Motor neuron (in vitro differentiated cells): ENCODE measurements at places on chromosomes 2 and 18.
A peak's percentile ranks its signal among the peaks of the same experiment; 100 is the strongest.

DNA sequence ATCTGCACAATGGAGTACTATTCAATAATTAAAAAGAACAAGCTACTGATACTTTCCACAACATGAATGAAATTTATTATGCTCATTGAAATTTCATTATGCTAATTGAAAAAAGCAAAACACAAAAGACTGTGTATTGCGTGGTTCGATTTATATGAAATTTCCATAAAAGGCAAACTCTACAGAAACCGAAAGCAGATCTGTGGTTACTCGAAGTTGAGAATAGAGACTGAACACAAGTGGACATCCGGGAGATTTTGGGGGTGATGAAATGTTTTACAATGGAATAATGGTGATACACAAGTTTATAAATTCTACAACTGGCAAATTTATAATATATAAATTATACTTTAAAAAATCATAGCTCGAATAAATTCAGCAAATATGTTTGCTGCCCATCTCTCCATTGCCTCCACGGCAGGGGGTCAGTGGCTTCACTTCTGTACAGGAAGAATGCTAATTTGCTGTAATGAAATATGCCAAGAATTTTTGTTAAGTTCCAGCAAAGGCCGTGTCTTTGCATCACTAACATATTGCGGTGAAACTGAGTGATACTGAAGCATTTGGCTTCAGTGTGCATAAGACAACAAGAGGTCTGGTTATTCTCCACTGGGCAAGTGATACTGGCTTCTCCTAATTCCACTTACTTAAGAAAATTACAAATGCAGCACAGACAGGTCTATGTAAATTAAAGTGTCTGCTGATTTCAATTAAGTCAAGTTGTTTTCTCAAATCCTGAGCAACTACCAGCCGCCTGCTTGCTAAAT, 96.7 kb downstream of the TMEM163 start:
- no peak for ATAC-seq

DNA sequence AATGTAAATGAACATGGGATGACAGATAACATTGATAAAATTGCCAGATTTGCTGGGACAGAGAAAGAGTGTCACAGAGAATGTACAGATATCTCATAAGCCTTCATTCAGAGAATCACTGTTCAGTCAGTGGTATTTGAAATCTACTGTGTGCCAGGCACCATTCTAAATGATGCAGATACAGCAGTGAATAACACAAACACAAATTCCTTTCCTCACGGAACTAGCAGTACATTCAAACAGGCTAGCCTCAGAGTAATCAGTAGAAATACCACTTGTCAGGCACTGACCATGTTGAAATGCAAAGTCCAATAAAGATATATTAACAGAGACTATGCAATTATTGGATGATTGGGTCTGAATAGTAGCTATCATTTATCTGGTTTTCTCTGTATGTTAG, 211.0 kb downstream of the RDH14 start:
- no peak for ATAC-seq

DNA sequence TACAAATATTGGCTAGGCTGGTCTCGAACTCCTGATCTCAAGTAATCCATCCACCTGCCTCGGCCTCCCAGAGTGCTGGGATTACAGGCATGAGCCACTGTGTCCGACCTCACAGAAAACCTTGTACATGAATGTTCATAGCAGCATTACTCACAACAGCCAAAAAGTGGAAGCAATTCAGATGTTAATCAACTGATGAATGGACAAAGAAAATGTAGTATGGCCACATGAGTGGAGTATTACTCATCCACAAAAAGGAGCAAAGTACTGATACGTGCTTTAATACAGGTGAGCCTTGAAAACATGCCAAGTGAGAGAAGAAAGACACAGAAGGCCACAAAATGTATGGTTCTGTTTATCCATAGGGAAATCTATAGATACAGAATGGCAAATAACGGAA, 20.6 kb downstream of the CEP192 start:
- ATAC-seq = no peak

DNA sequence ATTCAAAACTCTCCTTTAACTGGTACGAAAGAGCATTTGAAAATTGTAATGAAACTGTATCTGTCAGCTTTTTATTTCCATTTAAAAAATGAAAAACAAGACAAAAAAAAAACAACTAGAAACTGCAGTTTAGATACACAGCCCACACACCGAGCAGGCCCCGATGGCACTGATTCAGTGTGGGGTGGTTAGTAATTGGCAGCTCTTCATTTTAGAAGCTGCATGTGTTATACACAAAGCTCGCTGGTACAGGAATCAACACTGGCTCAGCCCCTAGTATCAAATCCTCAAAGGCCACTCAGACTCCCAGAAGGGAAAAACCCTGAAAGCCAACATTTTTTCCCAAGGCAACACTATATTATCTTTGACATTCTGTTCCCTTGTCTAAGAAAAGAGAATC, 30.5 kb upstream of the RMDN2 start:
- ATAC-seq = no peak

DNA sequence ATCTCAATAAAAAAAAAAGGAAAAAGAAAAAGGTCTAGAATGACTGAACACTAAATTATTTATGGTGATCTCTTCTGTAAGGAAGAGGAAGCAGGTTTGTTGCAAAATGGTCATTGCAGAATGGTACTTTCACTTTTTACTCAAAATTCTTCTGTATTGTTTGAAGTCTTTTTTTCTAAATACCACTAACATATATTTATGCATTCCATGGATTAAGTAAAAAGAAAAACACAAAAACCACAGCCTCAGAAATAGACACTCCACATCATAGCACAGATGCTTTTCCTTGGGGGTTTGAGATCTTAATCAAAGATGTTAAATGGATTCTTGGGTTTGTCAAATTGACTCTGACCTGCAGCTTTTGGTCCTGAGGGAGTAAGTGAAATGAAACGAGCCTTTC, 47.4 kb downstream of the RHOB start:
- ATAC-seq = no peak

- ATAC-seq = no peak
Measured at GRCh38 chr2:166444306-166444705, 49.7 kb downstream of the SCN7A start.

DNA sequence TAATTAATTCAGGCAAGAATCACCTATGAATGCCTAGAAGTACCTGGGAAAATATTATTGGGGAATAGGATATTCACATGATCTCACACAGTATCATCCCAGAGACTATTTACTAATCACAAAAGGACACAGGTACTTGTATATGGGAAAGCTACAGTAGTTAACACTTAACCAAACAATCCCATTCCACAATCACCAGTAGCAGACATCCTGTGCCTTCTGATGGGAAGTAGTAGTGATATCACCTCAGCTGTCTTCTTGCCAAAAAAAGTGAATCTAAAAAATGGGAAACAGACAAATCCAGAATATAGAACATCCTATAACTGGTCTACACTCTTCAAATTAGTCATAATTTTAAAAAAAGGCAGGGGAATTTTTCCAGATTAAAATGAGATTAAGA, 75.6 kb upstream of the CCDC150 start:
- no peak for ATAC-seq

- peak; percentile 34 for ATAC-seq
Measured at GRCh38 chr2:38740851-38741731, 10.1 kb downstream of the SRSF7 start.

DNA sequence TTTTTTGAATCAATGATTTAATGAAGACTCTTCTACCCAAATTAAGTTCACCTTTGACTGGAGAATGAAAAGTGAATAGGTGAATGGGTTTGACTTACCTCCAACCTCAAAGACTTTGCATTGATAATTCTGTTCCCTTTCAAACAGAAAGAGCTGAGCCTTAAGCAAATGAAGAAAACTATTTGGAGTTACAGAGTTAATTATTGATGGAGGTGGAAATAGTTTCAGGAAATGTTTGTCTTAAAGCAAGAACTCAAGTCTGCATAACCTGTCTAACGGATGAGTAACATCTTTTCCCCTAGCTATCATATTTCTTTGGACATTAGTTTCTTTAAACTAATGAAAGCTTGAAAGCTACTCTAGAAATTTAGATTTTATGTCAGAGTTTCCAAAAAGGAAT, 166.5 kb downstream of the CERS6 start:
- no peak for ATAC-seq

GRCh38 chr2:103288696-103289095, 526.9 kb downstream of the TMEM182 start:
- ATAC-seq = no peak

GRCh38 chr2:192195548-192196418, 1.1 kb upstream of the TMEFF2 start:
- peak; percentile 3 for ATAC-seq

DNA sequence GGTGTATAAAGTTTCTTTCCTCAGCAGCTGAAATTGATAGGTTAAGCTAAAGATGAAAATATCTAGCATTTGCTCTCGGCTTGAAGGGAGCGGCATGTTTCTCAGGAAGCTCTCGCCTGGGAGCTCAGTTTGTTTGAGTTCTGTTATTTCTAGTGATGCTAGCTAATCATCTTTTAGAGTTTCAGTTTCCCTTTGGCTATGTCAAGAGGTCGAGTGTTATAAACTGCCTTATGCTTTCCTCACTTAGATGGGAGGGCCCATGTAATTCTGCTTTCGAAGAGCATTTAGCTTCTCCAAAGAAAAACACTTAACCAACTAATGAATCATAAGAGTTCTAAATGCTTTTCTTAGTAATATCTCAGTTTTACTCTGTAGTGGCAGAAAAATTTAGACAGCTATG, 33.6 kb downstream of the PLCL1 start:
- no peak for ATAC-seq
